Hematopoietic multipotent progenitor cell (in vitro differentiated cells): ENCODE measurements at places on chromosomes 6 and 20.
A peak's percentile ranks its signal among the peaks of the same experiment; 100 is the strongest.

- DNase-seq: no peak
Observed at GRCh38 chr20:4242376-4242775, 227.0 kb upstream of the RNF24 start.

DNA sequence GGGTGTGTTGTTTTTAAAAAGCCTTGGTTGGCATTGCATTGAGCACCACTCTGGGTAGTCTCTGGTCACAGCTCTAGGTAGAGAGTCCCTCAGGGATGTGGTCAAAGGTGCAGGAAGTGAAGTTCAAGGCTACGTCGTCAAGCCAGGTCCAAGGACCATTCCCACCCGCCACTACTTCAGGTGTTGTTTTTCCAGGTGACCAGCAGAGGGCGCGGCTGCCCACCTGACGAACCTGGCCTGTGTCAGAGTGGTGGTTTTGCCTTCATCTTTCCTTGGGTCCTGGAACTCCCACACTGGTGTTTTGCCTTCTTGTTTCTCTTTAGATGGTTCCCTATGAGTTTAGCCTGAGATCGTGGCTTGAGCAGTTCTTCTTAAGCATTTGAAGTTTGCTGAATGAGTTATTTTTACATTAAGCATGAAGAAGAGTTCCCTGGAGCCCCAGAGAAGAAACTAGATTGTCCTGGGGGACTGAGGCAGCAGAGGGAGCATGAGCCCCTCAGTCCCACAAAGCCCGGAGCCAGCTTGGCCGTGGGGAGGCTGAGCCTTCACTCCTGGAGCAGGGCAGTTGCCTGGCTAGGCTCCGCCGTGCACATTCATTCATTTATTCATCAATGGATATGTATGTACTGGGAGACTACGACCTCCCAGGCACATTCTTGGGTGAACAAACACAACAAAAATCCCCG is 5.6 kb upstream of the PHACTR3 start:
- peak; percentile 47 for DNase-seq

- peak; percentile 77 for DNase-seq
Observed at GRCh38 chr6:141562851-141563763, 569.6 kb upstream of the GJE1 start.

- no peak for DNase-seq
Observed at GRCh38 chr6:44522871-44523270, 135.4 kb downstream of the CDC5L start.

GRCh38 chr6:161963634-161964234 is 689.9 kb upstream of the AGPAT4 start:
- DNase-seq: no peak

GRCh38 chr20:8803065-8803464 is 265.8 kb upstream of the PLCB4 start:
- DNase-seq: no peak

GRCh38 chr6:153312634-153313033 is 181.6 kb upstream of the RGS17 start:
- peak; percentile 53 for DNase-seq

GRCh38 chr20:41308290-41308711 is 9.2 kb downstream of the ZHX3 start:
- no peak for DNase-seq

GRCh38 chr6:14442242-14442641 is 324.7 kb downstream of the CD83 start:
- peak; percentile 75 for DNase-seq

GRCh38 chr6:54719633-54720032 is 126.9 kb upstream of the FAM83B start:
- DNase-seq: no peak
